Fibroblast of lung (primary cell): ENCODE measurements at places on chromosomes 4 and X. TPM values are rescaled to one million over a fixed set of nuclear protein-coding genes. Genes with fewer than 3 reads are reported as not detected.

The TLR10 gene
- total RNA-seq = not detected in 2 replicates

The FOXR2 gene
- not detected in 2 replicates for total RNA-seq

The CFP gene
- under 0.01 and 0.17 TPM in 2 replicates for total RNA-seq

The POU3F4 gene
- total RNA-seq = under 0.01 TPM in 1 of 2 replicates, not detected in the other

The SMIM31 gene
- total RNA-seq = not detected in 2 replicates

The RNF150 gene
- 0.51 and 0.66 TPM in 2 replicates for total RNA-seq

The SHROOM4 gene
- 0.50 and 0.51 TPM in 2 replicates for total RNA-seq

The ITM2A gene
- total RNA-seq = under 0.01 and 0.17 TPM in 2 replicates

The FRAS1 gene
- 0.66 and 1.8 TPM in 2 replicates for total RNA-seq
